ENCODE measurements at places on chromosomes 4 and X. TPM values are rescaled to one million over a fixed set of nuclear protein-coding genes. Genes with fewer than 3 reads are reported as not detected.

DNA sequence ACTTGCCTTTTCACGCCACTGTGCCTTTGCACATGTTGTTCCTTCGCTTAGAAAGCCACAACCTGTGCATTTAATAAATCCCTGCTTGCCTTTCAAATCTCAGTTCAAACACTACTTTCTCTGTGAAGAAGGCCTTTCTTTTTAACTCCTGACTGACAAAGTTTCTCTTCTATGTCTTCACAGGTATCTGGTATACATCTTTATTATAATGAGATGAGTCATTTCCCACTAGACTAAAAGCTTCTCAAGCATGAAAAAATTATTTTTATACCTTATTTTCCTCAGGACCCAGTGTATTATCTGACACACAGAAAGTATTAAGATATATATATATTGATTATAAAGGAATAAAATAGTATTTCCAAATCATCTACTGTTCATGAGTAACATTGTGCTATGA lies 189.9 kb downstream of the TBCK start:
- no peak for DNase-seq

DNA sequence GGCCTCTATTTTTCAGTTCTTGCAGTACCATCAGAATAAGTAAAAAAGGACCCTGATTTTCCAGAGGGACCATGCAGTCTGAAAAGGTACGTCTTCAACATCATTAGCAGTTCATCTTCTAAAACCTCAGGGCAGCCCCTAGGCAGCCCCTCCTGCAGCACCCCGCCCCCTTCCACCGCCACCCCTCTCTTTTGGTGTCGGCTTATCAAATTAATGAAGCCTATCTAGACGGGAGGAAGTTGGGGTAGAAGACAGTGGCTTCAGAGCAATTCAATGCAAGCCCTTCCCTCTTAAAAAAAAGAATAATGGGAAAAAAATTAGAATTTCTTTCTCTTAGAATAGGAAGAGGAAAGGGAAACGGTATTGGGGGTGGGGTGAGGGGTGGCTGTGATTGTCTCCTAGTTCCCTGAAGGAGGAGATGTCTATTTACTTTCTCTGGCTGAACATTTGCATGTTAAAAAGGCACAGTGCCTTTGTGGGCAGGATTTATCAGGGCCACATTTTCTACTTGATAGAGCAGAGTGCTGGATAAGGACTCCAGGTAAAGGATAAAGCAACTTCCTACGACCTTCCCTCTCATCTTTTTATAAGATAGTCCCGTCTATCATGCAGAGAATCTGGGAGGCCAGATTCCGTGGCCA lies 159.4 kb downstream of the MGST2 start:
- no peak for DNase-seq

DNA sequence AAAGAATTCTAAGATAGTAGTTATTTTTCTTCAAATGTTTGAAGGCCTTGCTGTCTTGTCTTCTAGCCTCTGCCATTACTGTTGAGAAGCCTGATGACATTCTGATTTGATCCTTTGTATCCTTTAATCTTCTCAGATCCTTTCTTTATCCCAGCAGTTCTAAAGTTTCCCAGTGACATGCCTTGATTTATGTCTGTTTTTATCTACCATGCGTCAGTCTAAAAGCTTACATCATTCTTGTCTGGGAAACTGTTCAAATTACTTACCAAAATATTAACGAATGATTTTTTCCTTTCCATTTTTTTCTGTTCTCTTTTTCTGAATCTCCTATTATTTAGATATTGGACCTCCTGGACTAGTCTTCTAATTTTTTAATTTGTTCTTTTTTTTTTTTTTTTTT lies 78.3 kb upstream of the HELT start:
- no peak for DNase-seq

The CT45A3 gene
- polyA plus RNA-seq = not detected

The ZNF330 gene
- 40.7 TPM for polyA plus RNA-seq

The WDR13 gene
- polyA plus RNA-seq = 92.5 TPM
